ENCODE measurements at places on chromosomes 2 and 18.

DNA sequence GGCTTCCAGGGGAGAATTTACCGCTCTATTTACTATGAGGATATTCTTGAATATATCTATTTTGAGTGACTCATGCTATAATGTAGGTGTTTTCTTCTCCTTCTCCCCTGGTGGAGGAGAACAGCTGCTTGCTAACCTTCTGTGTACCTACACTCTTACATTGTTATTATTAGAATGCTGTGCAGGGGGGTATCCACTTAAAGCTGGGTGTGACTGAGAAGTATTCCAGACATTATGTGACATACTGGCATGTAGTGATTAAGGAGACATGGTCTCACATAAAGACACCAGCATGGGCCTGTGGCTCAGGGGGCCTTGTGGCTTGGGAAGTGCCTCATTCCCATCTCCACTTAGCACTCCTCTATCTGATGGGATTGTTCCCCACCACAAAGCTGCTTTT lies 287.9 kb downstream of the PTPRM start:
- no peak for DNase-seq

DNA sequence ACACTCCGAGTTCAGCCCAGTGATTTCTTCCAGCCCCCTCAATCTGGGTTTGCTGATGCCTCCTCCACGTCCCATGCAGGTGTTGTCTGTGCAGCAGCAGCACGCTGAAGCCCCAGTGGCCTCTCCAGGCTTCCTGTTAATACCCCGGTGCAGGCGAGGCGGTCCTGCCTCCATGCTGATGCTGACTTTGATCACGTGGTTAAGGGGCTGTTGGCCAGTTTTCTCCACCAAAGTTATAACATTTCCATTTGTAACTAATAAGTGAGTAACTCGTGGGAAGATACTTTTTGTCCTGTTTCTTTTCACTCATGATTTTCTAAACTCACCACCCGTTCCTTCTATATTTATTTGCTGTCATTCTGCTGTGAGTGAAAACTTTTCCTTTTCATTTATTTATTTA lies 42.5 kb upstream of the TMEM18 start:
- no peak for DNase-seq

GRCh38 chr2:9797681-9798556 lies 45.4 kb upstream of the TAF1B start:
- DNase-seq: no peak

DNA sequence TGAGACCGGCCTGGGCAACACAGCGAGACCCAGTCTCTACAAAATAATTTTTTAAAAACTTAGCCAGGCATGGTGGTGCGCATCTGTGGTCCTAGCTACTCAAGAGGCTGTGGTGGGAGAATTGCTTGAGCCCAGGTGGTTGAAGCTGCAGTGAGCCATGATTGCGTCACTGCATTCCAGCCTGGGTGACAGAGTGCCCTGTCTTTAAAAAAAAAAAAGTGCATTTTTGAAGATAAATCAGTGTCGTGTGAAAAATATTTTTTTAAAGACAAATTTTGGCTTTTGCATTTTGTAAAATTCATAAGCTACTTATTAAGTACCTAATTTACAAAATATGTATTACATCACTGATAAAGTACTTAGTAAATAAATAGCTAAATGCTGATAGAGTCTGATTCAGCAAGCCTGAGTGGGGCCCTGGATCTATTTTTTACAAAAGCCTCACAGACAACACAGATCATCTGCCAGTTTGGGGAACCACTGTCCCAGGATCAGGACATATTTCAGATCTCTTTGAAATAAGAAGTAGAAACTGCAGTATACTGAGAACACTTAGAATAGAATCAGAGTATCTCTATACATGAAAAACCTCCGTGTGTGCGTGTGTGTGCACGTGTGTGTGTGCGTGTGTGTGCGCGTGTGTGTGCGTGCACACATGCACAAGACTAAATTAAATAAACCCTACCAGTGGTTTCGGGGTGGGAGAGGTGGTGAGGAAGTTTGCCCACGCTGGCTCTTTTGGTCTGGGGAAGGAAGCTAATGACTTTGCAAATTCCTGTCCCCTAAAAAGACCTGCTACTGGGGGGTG lies 61.6 kb downstream of the AAK1 start:
- no peak for DNase-seq

- DNase-seq: no peak
Observed at GRCh38 chr2:26521913-26522180, 43.9 kb upstream of the OTOF start.

- DNase-seq: no peak
Observed at GRCh38 chr18:42181474-42181873, 226.4 kb downstream of the PIK3C3 start.

DNA sequence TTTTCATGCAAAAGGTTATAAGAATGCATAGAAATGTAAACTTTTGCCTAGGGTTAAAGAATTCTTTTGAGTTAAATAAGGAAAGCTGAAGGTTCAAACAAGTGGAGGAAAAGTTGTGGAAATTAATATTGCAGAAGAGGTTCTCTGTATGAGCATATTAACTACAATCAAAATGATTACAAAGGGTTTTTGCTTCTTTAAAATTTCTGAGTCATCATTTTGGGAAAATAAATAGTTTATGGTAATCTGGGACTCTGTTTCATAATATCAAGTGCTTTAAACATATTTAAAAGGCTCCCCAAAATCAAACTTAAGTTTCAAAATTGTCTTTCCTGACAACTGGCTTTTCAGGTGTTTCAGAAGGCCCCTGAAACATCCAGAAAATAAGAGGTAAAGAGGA lies 415.7 kb downstream of the ZNF804A start:
- no peak for DNase-seq

DNA sequence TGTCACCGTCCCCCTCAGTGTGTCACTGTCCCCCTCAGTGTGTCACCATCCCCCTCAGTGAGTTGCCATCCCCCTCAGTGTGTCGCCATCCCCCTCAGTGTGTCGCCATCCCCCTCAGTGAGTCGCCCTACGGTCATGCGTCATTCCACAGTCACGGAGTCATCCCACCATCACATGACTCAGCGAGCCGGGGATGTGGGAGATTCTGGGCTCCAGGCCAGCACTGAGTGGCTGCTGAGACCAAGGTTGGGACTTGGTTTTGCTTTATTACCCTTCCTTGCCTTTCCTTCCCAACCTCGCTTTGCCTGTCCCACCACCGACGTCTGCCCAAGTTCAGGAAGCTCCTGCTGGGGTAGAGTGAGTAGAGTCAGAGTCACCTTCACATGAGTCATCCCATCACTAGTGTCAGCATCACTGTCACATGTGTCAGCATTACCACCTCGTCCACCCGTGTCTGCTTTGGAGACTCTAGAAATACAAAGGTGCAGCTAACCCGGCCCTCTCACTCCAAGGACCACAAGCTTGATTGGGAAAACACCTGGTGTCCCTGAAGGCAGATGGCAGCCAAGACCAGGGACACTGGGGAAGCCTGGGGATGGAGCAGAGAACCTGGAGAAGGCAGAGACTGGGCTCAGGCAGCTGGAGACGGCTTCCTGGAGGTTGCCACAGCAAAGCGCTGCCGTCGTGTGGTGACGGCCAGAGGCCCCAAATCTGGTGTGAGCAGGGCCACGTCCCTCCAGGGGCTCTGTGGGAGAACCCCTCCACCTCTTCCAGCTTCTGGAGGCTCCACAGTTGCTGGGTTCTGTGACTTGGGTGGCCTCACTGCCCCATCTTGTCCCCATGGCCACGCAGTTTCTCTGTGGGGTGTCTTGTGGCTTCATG lies 485.2 kb upstream of the SALL3 start:
- DNase-seq: no peak

- DNase-seq: no peak
Observed at GRCh38 chr2:144995482-144995881, 475.6 kb upstream of the ZEB2 start.

GRCh38 chr2:11512431-11512830 lies 21.4 kb upstream of the GREB1 start:
- no peak for DNase-seq

- no peak for DNase-seq
Observed at GRCh38 chr2:229231328-229231868, 39.7 kb downstream of the PID1 start.

DNA sequence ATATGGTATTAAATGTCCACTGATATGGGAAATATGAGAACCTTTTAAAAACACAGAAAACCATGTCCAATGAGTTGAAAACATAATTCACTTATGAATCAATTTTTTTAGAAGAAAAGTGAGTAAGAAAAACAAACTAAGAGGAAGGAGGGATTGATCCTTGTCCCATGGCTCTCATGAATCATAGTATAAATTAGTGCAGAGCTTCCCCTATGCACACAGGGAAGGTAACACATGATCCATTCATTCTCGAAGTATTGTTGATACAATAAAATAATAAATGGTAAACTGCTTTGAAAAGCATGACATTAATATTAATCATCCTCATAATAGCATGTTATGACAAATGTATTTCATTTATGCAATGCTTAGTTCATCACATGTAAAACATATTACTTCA lies 872.0 kb upstream of the CNTNAP5 start:
- DNase-seq: no peak

DNA sequence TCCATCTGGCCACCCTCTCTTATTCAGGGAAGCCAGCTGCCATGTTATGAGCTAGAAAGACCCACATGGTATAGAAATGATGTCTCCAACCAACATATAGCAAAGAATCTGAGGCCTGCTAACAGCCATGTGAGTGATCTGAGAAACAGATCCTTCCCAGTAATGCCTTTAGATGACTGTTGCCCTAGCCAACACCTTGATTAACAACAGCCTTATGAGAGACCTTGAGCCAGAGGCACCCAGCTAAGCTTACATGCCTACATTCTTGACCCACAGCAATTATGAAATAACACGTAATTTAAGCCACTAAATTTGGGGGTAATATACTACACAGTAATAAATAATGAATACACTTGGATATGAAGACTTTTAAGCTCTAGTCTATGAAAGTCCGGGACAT lies 13.0 kb downstream of the KANSL1L start:
- DNase-seq: no peak

- no peak for DNase-seq
Observed at GRCh38 chr2:58866527-58866926, 625.4 kb upstream of the FANCL start.

DNA sequence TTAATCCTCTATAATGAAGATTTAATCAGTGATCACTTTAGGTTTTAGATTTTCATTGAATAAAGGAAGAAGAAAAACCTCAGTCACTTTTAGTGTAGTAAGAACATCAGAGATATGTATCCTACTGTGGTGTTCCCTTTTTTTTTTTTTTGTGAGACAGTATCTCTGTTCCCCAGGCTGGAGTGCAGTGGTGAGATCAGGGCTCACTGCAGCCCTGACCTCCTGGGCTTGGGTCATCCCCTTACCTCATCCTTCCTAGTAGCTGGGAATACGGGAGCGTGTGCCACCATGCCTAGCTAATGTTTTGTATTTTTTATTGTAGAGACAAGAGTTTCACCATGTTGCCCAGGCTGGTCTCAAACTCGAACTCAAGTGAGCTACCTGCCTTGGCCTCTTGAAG lies 5.1 kb downstream of the SLC39A10 start:
- DNase-seq: no peak

GRCh38 chr2:185880396-185880795 lies 141.8 kb downstream of the FSIP2 start:
- no peak for DNase-seq

- DNase-seq: no peak
Observed at GRCh38 chr2:105842555-105842954, 97.8 kb downstream of the NCK2 start.

- no peak for DNase-seq
Observed at GRCh38 chr2:69041214-69041613, 28.2 kb downstream of the ANTXR1 start.

DNA sequence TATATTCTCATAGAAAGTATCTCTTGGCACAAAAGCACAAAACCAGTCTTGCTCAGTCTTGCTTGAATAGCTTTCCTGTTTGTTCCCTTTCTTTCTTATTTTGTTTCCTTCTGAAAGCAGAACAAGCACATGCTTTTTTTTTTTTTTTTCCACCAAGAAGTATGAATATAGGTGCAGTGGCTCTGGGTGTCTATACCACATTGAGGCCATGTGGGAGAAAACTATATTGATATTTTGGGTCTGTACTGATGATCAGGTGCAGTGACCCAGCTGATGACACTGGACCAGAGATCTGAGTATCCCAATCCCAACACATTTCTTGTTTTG lies 28.7 kb downstream of the GEMIN6 start:
- DNase-seq: no peak

DNA sequence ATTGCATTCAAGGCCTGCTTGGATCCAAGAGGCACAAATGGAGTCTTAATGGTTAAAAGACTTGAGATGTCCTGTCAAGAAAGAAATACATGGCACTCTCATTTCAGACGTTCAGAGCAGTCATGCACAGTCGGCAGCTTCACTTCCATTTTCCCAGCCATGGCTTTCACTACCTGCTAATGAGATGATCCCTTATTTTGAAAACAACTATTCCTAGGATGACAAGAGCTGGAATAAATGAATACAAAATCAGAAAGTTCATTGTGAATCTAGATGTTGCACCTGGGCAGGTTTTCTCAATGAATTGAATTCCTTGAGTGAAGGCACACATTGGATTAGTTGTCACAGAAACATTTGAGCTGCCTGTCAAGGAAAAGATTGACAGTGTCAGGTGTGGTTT lies 25.7 kb downstream of the ABCG5 start:
- no peak for DNase-seq

GRCh38 chr2:95158891-95159619 lies 593 bp downstream of the ZNF514 start:
- DNase-seq: no peak

GRCh38 chr2:72894514-72894913 lies 7.3 kb downstream of the SPR start:
- DNase-seq: no peak

DNA sequence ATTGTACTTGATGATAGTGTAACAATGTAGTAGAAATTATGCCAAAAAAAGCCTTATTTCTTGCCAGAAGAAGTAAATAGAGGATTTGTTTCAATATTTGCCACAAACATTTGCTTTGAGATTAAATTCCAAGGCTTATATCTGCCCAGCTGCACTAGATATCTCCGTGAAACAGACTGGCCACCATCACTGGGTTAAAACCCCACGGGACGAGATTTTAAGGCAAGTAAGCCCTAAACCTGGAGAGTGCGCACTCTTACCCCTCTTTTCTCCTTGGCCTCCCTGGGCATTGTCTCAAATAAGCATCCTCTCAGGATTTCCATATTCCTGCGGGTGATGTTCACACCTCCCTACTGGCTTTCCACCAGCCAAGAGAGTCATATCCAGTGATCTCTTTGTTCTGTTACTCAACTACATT lies 334.4 kb downstream of the AGPS start:
- DNase-seq: no peak

All from stimulated activated CD4-positive, alpha-beta T cell treated with anti-CD3 and anti-CD28 coated beads, TNF-alpha, amount 100 ng/mL, for 24 hours (primary cell).